K562 (cell line): ENCODE measurements at places on chromosomes 1 and 21.
A peak's percentile ranks its signal among the peaks of the same experiment; 100 is the strongest.

- DNase-seq: no peak
Observed at GRCh38 chr1:36351227-36351977, 28.0 kb upstream of the EVA1B start.

DNA sequence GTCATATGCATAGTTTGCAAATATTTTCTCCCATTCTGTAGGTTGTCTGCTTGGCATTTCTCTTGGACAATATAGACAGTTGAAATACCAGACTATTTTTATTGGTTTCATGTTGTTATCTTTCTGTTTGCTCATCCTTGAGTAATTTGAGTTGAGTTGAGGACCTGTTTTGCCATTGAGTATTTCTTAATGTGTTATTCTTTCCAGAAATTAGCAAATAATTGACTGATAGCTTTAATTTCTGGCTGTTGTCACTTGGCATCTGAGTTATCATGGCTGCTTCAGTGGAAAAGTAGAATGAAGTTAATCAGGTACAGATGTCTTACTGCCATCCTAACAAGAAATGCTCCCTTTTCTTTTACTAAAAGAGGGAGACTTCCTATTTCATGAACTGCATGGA, 264.8 kb upstream of the DUSP10 start:
- no peak for DNase-seq

GRCh38 chr1:158716335-158716734, 4.2 kb downstream of the OR6K3 start:
- no peak for DNase-seq

GRCh38 chr1:226754793-226755533, 15.9 kb upstream of the ITPKB start:
- DNase-seq: no peak

DNA sequence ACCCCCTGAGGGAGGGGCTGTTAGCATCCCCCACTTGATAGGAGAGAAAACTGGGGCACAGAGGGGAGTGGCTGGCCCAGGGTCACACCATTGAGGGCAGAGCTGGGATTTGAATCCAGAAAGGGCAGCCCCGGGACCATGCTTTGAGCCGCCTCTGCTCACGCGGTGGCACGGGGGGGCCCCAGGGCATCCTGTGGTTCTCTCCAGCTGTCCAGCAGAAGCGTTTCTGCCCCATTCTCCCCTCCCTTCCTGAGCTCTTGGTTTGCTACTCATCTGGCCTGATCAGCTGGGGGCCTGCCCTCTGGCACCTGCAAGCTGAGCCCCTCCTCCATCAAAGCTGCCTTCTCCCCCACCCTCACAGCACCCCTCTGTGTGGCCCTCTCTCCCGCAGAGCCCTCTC, 37.5 kb downstream of the FBXO2 start:
- no peak for DNase-seq

GRCh38 chr1:18861082-18861481, 1.6 kb upstream of the TAS1R2 start:
- DNase-seq: no peak

DNA sequence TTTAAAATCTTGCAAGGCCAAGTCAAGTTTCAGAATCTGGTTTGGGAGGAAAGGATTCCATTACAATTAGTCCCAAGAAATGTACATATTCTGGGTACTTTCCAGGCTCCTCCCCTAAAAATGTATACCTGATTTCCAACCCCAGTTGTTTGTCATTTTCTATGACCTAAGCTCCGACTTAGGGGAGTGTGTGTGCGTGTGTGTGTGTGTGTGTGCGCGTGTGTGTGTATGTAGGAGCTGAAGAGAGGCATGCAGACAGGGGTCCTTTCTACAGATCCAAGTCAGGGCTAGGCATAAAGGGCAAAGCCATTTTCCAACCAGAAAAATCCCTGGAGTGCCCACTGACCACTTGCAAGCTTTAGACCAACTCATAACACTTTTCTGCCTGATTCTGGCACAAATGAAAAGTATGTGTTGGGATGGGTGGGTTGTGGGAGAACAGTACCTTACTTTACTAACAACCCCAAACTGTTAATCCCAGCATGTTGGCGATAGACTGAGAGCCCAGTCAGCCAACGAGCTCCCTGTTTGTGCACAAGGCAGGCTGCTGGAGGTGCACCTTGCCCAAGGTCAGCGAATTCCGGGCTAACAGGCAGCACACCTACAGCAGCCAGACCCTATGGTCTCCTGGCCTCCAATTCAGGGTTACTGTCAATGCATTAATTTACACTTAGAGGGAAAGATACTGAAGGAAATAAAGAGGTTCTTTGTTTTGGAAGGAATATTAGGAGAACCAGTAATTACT, 1.7 kb downstream of the TRABD2B start:
- no peak for DNase-seq

DNA sequence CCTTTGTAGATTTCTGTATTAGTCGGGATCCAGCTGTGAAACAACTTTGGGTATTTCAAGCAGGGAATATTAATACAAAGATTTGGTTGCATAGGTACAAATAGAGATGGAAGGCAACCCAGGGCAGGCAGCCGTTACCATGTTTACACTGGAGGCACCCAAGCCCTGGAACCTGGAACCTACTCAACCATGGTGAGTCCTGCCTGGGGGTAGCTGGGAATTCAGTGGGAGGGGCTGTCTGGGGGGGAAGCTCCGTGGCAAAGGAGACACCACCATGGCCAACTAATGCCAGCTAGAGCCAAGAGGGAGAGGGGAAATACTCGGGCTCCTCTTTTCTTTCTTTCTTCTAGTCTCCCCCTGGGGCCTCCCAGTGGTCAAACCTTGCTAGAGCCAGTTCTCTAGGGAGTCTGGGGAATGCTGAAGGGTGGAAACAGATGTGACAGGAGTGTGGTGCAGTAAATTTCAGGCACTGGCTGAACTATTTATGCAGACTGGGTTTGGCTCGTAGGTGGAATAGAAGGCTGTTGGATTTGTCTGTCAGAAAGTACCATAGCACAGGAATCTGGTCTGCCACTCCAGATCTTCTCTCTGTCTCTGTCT, 91.9 kb upstream of the CACNA1E start:
- no peak for DNase-seq

GRCh38 chr1:228010921-228011320, 4.1 kb downstream of the WNT3A start:
- no peak for DNase-seq

DNA sequence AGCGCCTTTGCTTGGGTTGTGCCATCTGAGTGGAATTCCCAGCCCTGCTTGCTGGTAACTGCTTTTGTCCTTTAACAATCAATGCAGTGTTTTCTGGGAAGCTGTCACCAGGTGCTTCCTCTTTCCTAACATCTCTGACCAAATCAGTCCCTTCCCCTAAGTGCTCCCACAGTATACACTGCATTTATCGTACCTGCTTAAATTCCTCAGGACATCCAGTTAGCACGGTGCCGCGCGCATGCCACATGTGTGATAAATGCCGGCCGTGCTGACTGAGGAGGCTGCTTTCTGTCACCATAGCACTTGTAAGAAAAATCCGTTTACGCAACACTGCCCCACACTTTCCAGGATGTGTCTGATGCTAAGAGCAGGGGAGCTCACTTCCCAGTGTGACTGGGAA, 115.4 kb downstream of the BCAR3 start:
- no peak for DNase-seq

DNA sequence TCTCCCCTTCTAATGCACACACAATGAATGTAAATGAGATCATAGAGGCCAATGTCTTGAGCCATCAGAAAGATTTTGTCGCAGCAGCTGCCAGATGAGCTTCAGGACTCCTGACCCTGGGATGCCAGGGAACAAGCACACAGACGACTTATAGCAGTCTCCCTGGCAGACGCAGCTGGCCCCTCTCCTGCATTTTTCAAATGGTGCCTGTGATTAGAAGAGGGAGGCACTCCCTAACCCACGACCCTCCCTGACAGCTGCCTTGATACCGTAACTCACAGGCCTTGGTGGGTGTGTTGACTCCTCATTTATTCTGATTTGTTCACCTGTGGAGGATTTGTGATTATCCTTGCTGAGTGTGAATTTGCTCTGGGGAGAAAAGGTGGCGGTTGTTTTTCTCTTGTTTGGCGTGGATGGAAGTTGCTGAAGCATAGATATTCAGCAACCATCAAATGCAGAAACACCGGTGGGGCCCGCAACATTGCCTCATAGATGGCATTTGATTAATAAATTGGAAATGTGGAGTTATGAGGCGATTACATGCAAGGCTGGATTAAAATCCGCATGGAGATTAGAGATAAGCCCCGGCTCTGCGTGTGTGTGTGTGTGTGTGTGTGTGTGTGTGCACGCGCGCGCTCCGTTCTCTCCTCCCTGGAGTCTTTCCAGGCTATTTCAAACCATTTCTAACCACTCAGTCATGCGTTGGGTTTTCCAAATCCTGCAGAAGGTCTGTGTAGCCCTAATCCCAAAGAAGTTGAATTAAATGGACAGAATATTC, 2.1 kb upstream of the RD3 start:
- no peak for DNase-seq

- peak; percentile 94 for DNase-seq
Observed at GRCh38 chr21:45404730-45405270, at the start of gene COL18A1. Gene COL18A1 (plus strand): TSS chr21:45405165. CDS start chr21:45405231, 66 bp downstream.

DNA sequence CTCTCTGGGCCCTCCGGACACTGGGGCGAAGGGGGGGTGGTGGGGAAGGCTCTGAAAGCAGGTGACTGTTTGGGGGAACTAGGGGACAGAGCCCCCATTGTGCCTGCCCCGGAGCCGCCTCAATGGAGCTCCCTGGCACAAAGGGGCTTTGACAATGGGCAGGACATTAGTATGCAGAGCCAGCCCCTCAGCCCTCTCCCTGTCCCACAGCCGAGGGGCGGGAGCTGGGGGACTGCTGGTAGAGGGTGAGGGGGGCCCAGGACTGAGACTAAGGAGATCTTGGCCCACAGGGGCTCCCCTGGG, 7.8 kb downstream of the KCNJ10 start:
- no peak for DNase-seq

GRCh38 chr1:27298632-27299384, 23.2 kb upstream of the TMEM222 start:
- no peak for DNase-seq

- peak; percentile 58 for DNase-seq
Observed at GRCh38 chr21:33380483-33380998, 22.7 kb upstream of the IFNGR2 start.

- peak; percentile 16 for DNase-seq
Observed at GRCh38 chr1:91402023-91402422, 2.6 kb downstream of the HFM1 start.

DNA sequence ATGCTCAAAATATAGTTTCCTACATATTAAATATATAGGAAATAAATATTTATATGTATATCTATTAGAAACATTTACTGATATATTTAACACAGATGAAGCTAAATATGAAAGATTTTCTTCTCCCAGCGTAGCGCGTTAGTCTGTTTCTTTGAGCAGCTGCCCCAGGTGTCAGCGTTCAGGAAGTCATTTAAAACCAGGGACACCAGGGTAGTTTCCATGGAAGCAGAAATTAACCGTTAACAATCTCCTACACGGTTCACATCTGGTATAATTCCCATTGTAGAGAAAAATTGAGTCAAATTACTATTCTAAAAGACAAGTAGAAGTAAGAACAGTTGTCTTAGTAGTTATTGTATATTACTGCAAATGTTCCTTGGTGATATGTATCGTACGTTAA, 1443.7 kb downstream of the MRPL39 start:
- no peak for DNase-seq

DNA sequence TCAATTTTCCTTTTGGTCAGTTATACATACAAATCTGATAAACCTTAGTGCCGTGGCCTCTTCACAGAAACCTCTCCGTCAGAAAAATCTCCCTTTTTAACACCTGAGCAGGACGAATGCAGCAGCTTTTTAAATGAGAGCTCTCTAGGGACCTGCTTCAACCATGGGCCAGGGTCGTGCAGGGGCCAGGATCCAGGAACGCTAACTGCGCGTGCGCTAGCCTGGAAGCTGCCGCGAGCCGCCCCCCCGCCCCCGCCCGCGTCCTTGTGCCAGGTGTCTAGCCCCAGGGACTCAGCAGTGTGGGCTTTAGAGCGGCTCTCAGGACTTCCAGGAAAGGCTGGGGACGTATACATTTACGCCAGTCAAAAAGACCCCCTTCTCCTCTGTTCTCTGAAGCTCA, 136.8 kb upstream of the FMN2 start:
- DNase-seq: no peak
